GM13977 (cell line): ENCODE measurements at places on chromosomes 7 and 10.

GRCh38 chr10:132804785-132805426 lies 19.0 kb upstream of the NKX6-2 start:
- DNase-seq, result no peak

DNA sequence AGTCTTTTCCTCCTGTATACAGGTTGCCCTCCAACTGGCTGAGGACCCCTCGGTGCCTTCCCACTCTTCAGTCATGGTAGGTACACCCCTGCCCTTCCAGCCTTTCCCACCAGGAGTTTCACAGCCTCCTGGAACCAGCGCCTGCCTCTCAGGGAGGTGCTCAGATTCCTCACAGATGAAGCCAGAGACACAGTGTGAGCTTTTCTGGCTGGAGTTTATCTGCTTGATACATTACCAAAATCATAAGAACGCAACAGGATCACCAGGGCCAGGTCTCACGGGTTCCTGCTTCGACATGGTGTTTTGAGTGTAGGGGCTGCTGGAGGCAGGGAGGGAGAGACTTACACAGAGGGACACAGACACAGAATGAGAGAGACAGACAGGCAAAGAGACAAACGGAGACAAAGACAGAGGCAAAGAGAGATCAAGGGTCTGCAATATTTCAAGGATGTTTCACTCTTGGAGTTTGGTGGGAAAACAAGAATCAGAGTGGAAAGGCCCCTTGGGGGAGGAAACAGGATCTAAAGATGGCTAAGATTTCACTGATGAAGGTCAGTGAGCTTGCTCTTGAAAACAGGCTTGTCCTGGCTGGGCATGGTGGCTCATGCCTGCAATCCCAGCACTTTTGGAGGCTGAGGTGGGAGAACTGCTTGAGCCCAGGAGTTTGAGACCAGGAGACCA lies 6.5 kb upstream of the INMT start:
- no peak for DNase-seq

GRCh38 chr10:19961076-19962053 lies 145.1 kb downstream of the PLXDC2 start:
- no peak for DNase-seq

- no peak for DNase-seq
Observed at GRCh38 chr7:83001362-83002040, 161.2 kb downstream of the PCLO start.

GRCh38 chr7:143960813-143961610 lies 6.4 kb downstream of the OR2F1 start:
- no peak for DNase-seq

DNA sequence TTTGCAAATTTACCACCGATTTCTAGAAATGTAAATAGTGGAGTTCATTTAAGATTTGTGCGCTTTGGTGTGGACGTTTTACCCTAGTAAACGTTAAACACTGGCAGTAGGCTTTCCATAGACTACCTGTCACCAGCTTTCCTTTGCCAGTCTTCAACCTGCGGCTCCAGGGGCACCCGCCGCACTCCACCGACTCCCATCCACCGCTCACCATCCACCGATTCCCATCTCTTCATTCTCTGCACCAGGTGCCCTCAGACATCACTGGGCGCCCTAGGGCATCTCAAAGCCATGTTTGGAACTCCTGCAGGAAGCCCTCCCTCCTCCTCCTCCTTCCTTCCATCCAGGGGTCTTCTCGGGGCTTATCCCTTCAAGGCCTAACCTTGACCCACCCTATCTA lies 1.4 kb upstream of the AP5Z1 start:
- DNase-seq, result no peak

DNA sequence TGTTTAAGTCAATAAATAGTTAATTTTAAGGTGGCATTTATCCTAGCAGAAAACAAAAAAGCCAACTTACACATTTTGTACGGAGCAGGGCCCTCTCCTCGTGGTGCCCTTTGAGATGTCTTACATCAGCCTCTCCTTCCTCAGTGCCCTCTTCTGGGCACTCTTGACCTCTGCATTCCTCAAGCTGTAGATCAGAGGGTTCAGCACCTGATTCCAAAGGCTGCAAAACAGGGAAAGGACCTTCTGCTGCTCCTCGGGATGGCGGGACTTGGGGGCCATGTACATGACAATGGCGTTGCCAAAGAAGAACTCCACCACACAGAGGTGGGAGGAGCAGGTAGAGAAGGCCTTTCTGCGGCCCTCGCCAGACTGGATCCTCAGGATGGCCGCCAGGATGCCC lies 4.6 kb upstream of the OR2A14 start:
- DNase-seq, result no peak

- no peak for DNase-seq
Observed at GRCh38 chr7:7698930-7699329, 19.5 kb downstream of the RPA3 start.

DNA sequence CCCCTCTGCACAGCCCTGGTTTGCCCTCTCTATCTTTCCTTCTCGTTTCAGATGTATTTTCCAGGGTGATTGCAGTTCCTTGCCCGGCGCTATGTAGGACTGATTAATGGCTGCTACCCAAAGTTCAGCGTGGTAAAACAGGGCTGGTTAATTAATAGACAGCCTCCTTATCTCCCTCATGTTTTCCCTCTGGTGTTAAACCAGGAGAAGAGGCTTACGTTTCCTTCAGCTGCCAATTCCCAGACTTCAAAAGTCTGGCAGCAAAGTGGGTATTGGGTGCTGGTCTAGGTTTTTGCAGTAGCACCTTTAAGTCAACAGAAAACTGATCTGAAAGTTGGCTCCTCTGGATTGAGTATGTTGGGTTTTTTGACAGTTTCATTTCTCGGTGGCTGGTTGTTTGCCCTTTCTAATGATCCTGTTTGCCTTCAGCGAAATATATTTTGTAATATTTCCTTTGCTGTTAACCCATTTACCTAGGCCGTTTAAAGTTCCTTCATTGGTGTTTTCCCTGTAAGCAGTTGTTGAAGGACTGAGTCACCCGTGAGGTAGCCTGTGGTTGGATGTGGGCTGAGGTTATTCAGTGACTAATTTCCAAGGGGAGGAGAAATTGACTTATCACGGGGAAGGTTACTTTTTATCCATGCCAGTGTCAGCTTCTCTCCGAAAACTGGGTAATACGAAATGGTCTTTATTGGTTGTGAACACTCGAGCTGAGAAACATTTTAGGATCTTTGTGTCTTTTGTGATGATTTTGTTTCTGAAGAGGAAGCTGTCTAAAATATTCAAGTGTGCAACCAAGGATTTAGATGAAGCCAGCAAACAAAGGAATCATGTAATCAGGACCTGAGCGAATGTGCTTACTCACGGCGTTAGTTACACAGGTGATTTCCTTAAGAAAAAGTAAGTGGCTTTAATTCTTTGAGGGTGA lies 257.2 kb downstream of the KIAA1217 start:
- peak; percentile 22 for DNase-seq

DNA sequence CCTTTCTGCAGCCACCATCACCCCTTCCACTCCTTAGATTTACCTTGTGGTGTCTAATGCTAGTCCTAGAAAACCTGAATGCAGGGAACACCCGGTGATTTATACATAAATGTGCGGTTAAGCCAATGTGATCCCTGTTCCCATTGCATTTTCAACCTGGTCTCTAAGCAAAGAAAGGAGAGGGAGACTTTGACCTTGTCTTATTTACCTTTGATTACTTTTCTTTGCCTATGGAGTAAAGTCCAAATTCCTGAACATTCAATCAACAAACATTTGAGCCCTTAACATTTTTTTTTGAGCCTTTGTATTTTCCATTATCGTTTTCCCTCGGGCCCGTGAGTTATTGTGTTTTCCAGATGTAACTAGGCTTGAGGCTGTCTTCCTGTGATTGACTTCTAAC lies 233.9 kb downstream of the ZNF248 start:
- DNase-seq, result no peak

- DNase-seq, result no peak
Observed at GRCh38 chr10:97937928-97938327, 88.3 kb downstream of the GOLGA7B start.

- DNase-seq, result no peak
Observed at GRCh38 chr10:119166564-119166963, 1.1 kb upstream of the SFXN4 start.

DNA sequence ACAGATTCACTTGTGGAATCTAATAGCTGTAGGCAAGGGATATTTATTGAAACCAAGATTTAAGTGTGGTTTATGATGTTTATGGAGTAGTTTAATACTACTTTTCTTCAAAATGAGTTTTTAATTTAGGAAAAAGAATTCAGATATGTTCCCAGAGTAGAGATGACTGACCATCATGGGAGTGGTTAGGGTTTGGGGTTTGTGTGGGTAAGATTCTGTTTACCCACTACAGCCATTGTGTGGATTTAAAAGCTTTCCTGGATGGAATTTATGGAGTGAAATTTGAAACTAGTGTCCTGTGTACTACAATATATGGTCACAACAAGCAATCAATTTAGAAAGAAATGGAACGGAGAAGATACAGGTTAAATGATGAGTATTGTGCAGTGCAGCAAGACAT lies 453.5 kb downstream of the AUTS2 start:
- no peak for DNase-seq

DNA sequence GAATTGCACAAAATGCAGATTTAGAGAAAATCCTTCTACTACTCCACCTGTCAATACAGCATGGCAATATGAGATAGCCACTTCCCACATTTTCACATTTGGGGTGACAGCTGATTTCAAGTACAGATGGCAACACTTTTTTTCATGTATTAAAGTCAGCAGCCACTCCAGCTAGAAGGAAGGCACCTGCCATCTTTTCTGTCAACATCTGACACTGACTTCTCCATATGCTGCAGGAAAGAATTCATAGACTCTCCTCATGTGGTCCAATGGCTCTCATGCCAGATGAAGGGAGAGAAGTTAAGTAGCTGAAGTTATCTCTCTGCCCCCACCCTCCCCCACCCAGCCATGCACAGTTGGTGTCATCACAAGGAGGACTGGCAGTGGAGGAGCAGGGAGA lies 912.0 kb downstream of the SORCS1 start:
- DNase-seq, result no peak

GRCh38 chr7:33900501-33900900 lies 4.8 kb upstream of the BMPER start:
- DNase-seq, result no peak

DNA sequence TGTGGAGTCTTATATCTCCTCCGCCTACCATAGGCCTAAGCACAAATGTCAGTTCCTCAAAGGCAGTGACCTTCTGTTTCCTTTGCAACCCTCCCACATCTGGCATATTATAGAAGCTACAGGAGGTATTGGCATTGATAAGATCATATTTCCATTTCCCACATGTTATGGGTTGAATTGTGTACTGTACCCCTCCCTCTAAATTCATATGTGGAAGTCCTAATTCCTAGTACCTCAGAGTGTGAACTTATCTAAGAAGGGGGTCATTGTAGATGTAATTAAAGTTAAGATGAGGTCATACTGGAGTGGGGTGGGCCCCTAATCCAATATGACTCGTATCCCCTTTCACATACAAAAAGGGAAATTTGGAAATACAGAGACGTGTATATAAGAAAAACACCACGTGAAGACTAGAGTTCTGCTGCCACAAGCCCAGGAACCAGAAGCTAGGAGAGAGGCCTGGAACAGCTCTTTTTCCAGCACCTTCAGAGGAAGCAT lies 6.1 kb upstream of the LAMB4 start:
- DNase-seq, result no peak

- no peak for DNase-seq
Observed at GRCh38 chr7:91343996-91344629, 79.9 kb downstream of the FZD1 start.

DNA sequence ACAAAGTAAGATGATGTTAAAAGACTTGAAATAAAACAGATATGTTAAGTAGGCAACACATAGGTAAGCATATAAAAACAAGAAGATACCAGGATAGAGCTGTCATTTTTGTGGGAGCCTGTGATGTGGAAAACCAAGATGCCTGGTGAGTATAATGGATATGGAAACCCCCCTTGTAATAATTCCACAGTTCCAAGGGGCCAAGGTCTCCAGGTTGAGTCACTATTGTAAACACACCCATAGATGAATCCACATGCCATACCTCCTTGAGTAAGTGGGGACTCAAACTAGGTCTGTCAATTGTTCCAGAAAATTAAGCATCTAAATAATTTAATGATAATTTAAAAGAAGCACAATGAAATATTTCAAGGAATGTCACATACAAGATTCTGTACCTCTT lies 15.9 kb downstream of the CAV1 start:
- DNase-seq, result no peak
